ENCODE measurements at places on chromosomes 4 and X.

GRCh38 chr4:83569987-83570386, 34.1 kb downstream of the GPAT3 start:
- peak; percentile 85 for DNase-seq

DNA sequence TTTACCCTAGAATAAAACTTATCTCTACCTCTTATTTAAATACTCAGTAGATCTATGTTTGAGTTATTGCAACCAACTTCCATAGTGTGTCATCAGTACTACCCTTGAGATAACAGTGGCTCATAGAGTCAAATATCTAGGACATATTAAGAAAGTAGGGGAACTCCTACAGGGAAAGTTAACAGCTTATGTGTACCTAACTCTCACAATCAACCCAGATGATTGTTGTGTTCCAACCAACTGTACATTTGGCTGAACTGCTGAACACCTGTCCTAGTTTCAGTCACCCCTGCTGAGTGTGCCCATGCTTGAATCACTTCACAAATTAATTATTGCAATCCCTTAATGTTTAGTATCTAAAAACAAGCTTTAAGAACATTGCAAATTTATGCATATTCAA, 244.2 kb upstream of the GRID2 start:
- no peak for DNase-seq

- DNase-seq: peak; percentile 72
These were observed 11.8 kb downstream of the MOB1B start for GRCh38 chr4:70914000-70914399.

DNA sequence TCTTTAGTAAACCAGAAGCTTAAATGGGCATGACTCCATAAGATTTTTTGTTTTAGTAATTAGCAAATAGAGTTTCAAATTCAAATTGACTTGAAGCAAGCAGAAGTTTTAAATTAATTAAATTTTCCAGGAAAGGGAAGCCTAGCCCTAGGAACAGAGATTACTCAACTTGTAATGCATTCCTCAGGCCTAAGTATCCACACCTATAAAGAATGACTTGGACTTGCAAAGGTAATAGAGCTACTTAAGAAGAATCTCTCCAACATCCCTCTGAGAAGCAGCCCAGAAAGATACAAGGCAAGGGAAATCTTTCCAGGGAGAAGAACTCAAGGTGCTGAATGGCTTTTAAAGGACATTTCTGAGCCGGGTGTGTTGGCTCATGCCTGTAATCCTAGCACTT, 16.9 kb upstream of the TMPRSS11E start:
- DNase-seq: no peak

DNA sequence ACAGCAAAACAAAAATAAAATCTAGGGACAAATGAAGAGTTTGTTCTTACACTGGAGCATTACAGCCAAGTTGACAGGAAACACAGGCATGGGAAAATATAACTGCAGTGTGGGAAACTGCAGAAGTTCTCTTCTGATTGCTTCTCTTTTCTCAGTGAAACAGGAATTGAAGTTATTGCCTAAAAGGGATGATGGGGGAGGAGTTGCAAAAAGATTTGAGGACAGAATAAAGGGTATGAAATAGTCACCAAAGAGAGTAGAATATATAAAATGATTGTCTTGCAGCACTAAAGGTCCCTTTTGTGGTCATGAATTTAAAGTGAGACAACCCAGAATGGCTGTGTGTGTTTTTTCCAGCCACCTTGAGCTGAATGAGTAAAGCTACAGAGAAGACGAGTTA, 103.7 kb downstream of the JADE1 start:
- no peak for DNase-seq

DNA sequence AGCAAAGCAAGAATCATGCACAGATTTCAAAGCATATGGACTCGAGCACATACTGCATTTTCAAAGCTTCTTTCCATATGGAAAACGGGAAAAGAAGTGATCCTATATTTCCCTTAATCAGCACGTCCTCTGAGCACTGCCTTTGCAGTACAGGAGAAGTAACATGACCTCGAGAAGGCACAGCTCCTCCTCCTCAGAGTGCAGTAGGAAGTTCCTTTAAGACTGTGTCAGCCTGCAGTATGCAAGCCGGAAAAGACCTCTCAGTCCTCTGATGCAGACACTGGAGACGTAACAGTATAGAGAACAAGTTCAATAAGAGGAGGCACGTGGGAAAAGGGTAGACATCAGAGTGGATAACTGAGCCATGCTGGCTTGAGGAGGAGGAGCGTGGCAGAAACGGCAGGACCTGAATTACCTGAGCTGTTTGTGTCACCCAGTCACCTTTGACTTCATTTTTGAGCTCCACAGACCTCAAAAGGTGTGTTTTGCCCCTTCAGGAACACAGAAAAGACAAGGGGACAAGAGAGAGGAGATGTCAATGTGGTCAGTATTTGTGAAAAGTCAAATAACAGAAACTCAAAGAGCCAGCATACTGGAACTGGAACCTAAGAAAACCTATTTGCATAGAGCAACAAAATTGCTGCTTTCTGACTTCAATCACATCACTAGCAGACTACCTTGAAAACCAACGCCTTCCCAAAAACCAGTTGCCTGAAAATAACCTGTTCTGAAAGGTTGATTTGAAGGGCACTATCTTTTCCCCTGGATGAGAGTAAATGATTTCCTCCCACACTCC, 20.8 kb downstream of the IRF2 start:
- DNase-seq: peak; percentile 88

DNA sequence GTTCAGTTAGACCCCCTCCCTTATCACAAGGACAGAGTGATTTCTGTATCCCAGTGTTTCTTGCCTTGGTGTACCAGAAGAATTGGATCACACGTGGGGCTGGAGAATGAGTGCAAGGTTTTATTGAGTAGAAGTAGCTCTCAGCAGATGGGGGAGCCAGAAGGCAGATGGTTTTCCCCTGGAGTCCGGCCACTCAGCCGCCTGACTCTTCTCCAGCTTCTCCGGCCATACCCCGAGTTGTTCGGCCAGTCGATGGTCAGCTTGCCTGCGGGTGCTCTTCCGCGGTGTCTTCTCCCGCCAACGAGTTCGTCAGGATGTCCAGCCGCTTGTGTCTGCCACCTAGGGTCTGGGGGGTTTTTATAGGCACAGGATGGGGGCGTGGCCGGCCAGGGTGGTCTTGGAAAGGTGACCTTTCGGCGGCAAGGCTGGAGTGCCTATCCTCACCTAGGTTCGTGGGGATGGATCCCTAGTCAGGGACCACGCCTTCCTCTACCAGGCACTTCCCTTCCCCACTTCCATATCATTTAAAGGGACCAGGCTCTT, 14.5 kb downstream of the GAB1 start:
- DNase-seq: no peak

- DNase-seq: no peak
These were observed 578.7 kb downstream of the BCOR start for GRCh38 chrX:39519030-39519488.

- no peak for DNase-seq
These were observed 100.4 kb downstream of the HS6ST2 start for GRCh38 chrX:132858018-132858417.

GRCh38 chrX:130834149-130834548, 68.9 kb downstream of the ENOX2 start:
- DNase-seq: no peak

Data from ELR (cell line).